ENCODE measurements at places on chromosomes 1 and 21.

GRCh38 chr1:97192872-97193572, 471.4 kb downstream of the PTBP2 start:
- no peak for DNase-seq

DNA sequence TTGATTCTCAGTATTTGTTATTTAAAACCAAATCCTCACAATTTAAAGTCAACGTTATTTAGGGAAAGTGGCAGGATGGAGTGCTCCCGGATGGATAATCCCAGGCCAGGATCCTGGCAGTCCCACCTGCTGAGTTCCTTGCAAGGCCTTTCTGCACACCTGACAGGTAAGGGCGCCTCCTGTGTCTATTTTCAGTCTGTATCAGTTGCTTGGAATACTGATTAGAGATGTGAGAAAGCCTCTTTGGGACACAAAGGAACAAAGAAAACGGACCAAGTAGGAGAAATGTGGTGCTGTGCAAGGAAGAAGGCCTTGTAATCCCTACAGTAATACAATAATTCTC, 12.2 kb downstream of the STYXL2 start:
- DNase-seq: no peak

GRCh38 chr1:82423174-82423815, 622.6 kb downstream of the ADGRL2 start:
- DNase-seq: no peak

- DNase-seq: peak; percentile 78
These were observed 64.6 kb downstream of the UBIAD1 start for GRCh38 chr1:11337580-11338073.

DNA sequence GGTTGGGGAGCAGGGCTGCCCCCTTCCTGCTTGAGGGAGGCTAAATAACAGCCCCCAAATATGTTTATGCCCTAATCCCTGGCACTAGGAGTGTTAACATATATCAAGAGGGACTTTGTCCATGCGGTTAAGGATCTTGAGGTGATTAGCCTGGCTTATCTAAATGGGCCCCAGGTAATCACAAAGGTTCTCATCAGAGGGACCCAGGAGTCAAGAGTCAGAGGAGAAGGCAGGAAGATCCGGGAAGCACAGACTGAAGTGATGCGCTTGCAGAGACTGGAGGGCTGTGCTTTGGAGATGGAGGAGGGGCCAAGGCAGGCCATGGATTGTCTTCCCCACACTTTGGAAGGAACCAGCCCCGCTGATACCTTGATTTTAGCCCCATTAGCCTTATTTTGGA, 86.4 kb downstream of the IER5 start:
- DNase-seq: no peak

DNA sequence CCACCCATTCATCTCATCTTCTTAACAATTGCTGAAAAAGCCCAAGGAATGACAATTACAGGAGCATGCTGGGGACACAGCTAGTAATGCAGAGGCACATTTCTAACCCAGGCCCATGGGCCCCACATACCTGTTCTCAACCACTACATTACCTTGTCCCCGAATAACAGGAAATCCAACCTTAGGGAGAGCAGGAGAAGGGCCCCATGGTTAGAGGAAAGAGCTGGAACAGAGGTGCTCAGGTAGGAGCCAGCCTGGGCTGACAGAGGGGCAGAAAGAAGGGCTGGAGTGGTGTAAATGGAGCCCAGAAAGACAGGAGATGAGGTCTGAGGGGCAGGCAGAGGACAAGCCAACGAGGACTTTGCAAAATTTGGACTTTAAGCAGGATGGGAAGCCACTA, 11.4 kb upstream of the S100A8 start:
- no peak for DNase-seq

DNA sequence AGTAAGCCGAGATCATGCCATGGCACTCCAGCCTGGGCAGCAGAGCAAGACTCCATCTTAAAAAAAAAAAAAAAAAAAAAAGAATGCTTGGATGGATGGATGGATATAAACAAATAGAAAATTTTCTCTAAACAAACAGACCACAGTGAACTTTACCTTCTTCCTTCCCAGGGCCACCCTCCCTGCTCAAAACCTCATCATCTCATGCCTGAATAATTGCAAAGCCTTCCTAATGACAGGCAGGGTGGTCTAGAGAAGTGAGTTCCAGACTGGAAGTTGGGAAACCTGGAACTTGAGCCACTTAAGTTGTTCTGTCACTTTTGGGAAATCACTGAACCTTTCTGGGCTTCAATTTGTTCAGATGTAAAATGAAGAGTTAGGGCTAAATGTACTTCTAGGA, 17.6 kb downstream of the ATP2B4 start:
- DNase-seq: no peak

DNA sequence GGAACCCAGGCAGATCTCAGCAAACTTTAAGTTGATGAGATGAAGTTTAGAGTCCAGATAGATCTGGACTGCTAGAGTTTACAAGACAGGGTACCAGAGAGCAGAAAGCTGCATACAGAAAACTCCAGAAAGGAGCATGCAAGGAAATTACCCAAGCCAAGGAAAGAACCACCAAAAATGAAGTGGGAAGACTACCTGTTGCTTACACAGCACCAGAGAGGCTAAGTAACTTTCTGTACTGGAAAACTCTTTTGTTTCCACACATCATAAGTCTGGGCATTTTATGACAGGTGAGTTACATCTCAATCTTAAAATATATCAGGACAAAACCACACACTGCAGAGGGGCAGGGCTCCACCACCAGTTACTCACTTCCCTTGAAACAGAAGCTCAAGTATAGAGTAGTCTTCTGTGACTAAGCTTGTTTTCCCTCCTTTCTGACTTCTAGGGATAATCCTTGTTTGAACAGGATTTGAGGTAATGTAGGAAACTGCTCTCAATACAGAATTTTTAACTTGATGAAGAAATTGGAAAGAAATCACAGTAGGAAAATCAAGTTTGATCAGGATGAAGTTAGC, 17.4 kb upstream of the GJA9 start:
- no peak for DNase-seq

DNA sequence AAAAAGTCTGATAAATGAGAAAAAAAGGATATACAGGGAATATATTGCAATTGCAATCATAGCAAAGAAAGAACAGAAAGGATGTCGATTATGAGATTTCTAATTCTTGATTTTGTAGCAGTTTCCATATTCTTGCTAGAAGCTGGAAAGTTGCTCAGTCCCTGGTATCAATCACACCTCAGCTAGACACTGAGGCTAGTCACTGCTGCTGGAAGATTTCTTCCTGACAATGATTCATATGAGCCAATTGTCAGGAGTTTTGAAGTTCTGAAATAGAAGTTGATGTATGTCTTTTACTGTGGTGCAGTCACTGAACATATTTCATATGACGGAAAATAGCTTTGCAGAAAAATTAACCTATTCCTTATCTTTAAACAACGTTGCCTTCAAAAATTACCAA, 208.4 kb upstream of the C1orf105 start:
- DNase-seq: no peak

GRCh38 chr1:225896937-225897549, 8.1 kb upstream of the LEFTY1 start:
- DNase-seq: no peak

DNA sequence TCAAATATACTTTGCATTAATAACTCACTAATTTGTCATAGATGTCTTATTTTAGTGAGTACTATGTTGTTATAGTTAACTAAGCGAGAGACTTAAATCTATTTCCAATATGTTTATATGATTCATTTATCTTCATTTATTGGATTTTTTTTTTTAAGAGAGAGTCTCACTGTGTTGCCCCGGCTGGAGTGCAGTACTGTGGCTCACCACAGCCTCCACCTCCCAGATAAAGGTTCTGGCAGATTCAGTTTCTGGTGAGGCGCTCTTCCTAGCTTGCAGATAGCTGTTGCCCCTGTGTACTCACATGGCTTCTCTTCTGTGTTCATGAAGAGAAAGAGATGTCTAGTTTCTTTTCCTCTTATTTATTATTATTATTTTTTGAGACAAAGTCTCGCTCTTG, 43.9 kb downstream of the SNRPE start:
- no peak for DNase-seq

DNA sequence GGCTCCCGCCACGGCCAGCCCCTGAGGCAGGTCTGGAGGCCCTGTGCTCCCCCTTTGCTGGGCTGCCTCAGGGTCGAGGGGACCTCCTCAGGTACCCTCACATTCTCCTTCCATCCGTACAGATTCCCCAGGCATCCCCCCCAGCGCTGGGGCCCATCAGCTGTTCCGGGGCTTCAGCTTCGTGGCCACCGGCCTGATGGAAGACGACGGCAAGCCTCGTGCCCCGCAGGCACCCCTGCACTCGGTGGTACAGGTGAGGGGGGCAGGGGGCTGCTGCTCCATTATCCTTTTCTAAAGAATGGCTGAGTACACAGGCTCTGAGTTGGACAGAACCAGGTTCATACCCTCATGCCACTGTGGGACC, 29.1 kb downstream of the RPS6KA1 start:
- DNase-seq: no peak

- no peak for DNase-seq
These were observed 45.3 kb downstream of the NR5A2 start for GRCh38 chr1:200072636-200073285.

DNA sequence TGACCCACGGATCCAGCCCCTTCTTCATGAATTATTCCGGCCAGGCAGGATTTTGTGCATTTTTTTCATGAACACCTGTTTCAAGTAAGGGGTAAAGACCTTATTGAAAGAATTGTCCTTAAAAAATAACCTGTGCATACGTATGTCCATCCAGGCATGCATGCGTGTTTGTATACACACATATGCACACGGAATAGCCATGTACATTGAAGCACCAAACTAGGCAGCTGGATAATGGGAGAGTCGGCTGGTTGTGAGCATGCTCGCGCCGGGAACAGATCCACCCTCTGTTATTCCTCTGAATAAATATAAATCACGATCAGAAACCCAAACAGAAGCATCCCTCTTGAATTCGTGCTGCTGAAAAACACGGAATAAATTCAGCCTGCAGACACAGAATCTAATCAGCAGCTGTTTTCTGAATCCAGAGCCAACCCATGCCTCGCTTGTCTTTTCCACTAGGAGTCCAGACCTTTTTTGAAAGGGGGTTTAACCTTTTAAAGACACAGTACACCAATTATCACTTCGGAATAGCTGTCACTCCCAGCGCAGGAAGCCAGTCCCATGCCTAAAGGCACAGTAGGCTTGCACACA, at the start of gene HIVEP3:
Gene HIVEP3 (minus strand): TSS at position 473 of the 594 bp plus-strand sequence.
- DNase-seq: peak; percentile 30

DNA sequence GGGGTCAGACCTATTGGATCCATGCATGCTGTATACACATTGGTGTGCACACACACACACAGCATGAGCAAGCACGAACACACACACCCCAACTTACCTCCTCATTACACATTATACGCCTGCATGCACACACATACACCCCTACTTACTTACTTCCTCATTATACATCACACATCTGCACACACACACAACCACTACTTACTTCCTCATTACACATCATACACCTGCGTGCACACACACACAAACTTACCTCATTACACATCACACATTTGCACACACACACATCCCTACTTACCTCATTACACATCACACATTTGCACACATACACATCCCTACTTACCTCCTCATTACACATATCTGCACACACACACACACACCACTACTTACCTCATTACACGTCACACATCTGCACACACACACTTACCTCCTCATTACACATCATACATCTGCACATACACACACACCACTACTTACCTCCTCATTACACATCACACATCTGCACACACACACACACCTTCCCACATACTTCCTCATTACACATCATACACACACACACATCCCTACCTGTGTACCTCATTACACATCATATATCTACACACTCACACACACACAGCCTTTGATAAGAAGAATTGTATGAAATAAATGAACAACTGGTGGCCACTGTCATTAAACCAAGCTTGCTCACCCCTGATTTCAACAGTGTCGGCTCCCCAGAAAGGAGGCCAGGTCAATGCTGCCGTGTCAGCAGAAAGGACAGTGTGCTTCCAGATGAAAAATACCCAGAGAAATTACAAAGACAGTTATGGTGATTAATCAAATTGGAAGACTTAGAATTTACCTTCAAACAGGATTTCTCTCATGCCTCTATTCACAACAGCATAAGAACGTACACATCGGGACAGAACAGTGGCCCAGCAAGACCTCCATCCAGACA, 117.8 kb downstream of the SETD4 start:
- no peak for DNase-seq

DNA sequence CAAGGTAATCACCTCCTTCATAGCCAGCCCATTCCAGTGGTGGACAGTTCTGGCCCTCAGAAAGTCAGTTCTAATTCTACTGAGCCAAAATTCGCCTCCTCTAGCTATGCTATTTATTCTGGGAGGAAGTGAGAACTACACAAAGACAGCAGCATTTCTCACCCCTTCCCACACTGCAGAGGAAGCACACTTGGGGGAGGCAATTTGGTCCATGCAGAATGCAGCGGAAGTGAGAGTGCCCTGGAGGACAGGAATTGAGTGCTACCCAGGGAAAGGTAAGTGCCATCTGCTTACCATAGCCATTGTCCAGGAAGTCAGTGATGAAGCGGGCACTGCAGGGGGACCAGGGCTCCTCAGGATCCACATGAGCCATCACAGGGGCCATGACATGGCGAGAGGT, 3.7 kb downstream of the ADAMTS4 start:
- DNase-seq: no peak

DNA sequence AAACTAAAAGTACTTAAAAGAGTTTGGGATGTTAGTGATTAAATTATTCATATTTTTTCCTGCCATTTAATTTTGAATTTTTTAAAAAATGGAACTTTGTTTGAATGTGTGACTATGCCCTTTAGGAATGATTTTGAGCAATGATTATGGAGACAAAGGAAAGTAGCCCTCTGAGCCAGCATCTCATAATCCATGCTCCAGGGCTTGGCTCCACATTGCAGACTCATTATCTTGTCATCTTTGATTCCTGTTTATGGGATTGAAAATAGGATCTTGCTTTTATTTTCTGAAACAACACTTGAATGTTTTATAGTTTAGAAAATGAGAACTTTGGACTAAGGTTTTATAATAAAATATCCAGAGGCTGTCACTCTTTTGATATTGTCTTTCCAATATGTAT, 14.5 kb downstream of the AXDND1 start:
- no peak for DNase-seq

- no peak for DNase-seq
These were observed 2.0 kb downstream of the KANK4 start for GRCh38 chr1:62317021-62317768.

- peak; percentile 89 for DNase-seq
These were observed 734.2 kb upstream of the ADAMTS5 start for GRCh38 chr21:27700974-27701614.

- no peak for DNase-seq
These were observed 12.5 kb upstream of the CHI3L1 start for GRCh38 chr1:203199002-203199401.

GRCh38 chr1:29413661-29414060, 177.3 kb downstream of the PTPRU start:
- DNase-seq: no peak

DNA sequence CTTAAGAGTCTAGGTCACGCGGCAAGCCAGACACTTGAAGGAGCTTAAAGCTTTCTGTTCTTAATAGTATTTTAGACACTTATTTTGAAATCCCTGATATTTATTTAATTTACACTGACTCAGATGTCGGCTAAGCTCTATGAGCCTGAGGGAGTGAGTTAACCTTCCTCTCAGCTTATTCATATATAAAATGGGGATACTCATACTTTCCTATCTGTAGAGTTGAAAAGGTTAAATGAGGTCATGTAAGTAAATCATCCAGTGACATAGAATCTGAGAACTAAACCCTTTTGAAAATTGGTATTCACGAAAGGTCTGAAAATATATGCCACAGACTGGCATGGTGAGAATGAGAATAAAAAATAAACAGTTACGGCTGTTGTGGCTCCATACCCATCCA, 1.4 kb upstream of the GPR161 start:
- DNase-seq: no peak
